ENCODE measurements at places on chromosomes 4 and X. TPM values are rescaled to one million over a fixed set of nuclear protein-coding genes. Genes with fewer than 3 reads are reported as not detected.

CTAG1A gene
- total RNA-seq, result not detected

LDB2 gene
- 16.2 TPM for total RNA-seq

IGSF1 gene
- 3.6 TPM for total RNA-seq

NOX1 gene
- total RNA-seq, result not detected

STOX2 gene
- total RNA-seq, result 9.4 TPM

SSX2B gene
- total RNA-seq, result not detected

WNK3 gene
- total RNA-seq, result 1.7 TPM

NIPAL1 gene
- total RNA-seq, result 1.3 TPM

GRCh38 chr4:11436084-11436483, 7.4 kb upstream of the HS3ST1 start:
- H3K4me3 ChIP-seq, result no peak overlapping the region
- H3K36me3 ChIP-seq, result no peaks in the 10 kb centered on the region
- H3K27ac ChIP-seq, result no peak overlapping the region

- H3K4me3 ChIP-seq, result no peak overlapping the region
- no peak overlapping the region for H3K27ac ChIP-seq
- no peaks in the 10 kb centered on the region for H3K27me3 ChIP-seq
- no peaks in the 10 kb centered on the region for H3K4me1 ChIP-seq
- no peak for DNase-seq
These were observed 665.1 kb downstream of the RAPGEF2 start for GRCh38 chr4:159768016-159768415.

DNA sequence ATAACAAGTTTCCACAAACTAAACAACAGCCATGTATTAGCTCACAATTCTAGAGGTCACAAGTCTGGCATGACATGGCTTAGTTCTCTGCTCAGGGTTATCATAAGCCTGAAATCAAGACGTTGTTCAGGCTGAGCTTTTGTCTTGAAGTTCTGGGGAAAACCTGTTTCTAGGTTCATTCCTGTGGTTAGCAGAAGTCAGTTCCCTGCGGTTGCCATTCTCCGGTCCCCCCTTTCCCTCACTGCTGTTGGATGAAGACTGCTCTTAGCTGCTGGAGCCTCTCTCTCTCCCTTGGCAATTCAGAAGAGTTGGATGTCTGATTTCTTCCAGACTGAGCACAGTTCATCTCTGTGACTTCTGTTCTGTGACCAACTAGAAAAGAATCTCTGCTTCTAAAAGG, 962.6 kb downstream of the PCDH7 start:
- H3K27ac ChIP-seq, result no peak overlapping the region
- H3K4me3 ChIP-seq, result no peak overlapping the region
- DNase-seq, result no peak
- H3K4me1 ChIP-seq, result no peaks in the 10 kb centered on the region
- H3K27me3 ChIP-seq, result no peaks in the 10 kb centered on the region
- H3K36me3 ChIP-seq, result no peaks in the 10 kb centered on the region

DNA sequence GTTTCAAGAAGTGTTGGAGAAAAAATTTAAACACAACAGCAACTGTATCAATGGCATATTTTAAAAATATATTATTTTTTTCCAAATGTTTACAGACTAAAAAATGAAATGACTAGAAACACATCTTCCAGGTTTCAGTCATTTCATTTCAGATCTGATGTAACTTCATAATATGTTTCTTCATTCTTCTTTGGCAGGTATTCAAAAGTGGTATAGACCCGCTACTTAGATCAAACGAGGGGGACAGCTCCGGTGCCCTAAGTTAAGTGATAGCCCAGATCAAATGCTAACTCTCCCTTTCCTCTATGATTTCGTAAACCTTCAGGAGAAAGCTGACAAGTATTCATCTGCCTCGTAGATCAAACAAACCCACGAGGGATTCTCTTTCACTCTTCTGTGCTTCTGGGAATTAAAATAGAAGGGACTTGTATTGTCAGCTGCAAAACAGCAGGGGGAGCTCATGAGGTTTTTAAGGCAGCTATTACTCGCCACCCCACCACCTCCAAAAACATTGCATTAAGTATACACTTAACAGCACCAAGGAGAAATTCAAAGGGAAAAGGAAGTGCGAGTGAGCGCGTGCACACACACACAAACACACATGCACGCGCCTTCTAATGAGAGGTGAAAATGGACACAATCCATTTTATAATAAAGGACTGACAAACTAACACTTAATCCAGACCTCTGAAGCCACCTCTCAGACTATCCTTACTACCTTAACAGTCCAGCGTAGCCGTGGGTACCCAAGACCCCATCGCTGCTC, 21.4 kb downstream of the HELT start:
- peaks cover 5% of the 10 kb centered on the region for H3K4me1 ChIP-seq
- no peaks in the 10 kb centered on the region for H3K36me3 ChIP-seq
- peak; percentile 90 for DNase-seq
- H3K27ac ChIP-seq, result no peak overlapping the region
- peak overlapping the region; percentile 2 for H3K4me3 ChIP-seq
- H3K27me3 ChIP-seq, result no peaks in the 10 kb centered on the region

DNA sequence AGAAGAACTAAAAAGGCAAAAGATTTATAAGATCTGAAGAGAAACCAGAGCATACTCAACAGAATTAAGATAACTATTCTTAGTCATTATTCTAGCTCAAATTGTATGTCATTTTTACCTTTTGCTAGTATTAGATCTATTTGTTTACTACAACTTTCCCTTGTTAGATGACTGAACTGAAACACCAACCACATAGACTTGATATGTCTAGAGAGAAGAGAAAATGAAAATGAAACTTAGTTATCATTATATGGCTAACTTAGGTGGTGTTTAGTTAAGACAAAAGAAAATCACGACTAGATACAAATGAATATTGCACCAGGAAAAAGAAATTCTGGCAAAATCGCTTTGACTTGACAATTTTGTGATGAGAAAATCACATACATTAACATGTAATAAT, 690.8 kb downstream of the PCDH18 start:
- H3K27me3 ChIP-seq, result no peaks in the 10 kb centered on the region
- DNase-seq, result no peak
- no peaks in the 10 kb centered on the region for H3K4me1 ChIP-seq

- no peaks in the 10 kb centered on the region for H3K4me1 ChIP-seq
- H3K4me3 ChIP-seq, result no peak overlapping the region
- H3K36me3 ChIP-seq, result no peaks in the 10 kb centered on the region
- no peak overlapping the region for H3K27ac ChIP-seq
These were observed 84.7 kb downstream of the OTC start for GRCh38 chrX:38437093-38437492.

DNA sequence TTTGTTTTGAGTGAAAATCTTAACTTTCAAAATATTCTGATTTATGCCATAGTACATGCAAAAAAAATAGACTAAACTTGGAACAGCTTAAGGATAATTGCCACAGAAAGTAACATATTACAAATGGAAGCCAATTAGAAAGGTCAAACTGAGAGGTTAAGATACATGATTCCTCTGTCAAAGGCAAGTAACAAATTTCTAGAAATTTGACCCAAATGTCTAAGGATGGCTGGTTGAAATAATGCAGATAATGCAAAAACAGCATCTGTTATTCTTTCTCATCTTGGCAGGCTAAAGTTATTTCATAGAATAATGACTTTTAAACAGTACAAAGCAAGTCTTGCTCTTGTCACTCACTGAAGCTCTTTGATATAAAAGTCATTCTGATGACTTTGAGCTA, 10.5 kb downstream of the FGF5 start:
- H3K27ac ChIP-seq, result no peak overlapping the region
- no peak for DNase-seq
- no peaks in the 10 kb centered on the region for H3K4me1 ChIP-seq
- H3K36me3 ChIP-seq, result no peaks in the 10 kb centered on the region
- H3K4me3 ChIP-seq, result no peak overlapping the region
- H3K27me3 ChIP-seq, result no peaks in the 10 kb centered on the region

GRCh38 chr4:3387943-3388361, 53.8 kb upstream of the HGFAC start:
- peak overlapping the region; percentile 45 for H3K4me3 ChIP-seq
- H3K36me3 ChIP-seq, result no peaks in the 10 kb centered on the region
- peak overlapping the region; percentile 77 for H3K27ac ChIP-seq

DNA sequence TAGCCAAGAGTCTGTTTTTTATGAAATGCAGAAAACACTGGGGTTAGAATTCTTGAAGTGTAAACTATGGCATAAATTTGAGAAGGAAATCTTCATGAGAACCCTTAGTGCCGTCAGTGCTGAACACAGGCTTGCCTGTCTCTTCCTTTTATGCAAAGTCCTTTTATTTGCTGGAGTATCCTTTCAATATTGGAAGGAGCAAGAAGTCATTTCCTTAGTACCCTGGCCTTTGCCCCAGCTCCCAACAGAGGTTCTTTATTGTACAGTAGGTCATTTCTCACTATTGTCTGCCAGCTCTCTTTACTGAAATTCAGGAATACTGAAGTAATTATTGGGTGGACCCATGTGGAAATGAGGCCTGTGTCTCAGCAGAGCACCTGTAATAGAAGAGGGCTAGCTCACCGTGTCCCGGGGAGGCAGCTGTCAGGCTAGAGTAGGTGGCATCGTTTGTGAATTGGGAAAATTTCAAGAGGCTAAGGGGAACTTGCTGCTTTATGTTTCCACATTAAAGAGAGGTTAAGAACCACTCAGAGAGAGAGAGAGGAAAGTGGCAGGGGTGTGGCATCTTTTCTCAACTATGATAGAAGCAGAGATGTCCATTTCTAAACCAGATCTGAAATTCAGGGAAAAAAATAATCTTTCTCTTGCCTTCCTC, 8.7 kb downstream of the FHDC1 start:
- no peak overlapping the region for H3K4me3 ChIP-seq
- no peaks in the 10 kb centered on the region for H3K27me3 ChIP-seq
- H3K27ac ChIP-seq, result no peak overlapping the region
- no peak for DNase-seq
- no peaks in the 10 kb centered on the region for H3K4me1 ChIP-seq
- H3K36me3 ChIP-seq, result no peaks in the 10 kb centered on the region

DNA sequence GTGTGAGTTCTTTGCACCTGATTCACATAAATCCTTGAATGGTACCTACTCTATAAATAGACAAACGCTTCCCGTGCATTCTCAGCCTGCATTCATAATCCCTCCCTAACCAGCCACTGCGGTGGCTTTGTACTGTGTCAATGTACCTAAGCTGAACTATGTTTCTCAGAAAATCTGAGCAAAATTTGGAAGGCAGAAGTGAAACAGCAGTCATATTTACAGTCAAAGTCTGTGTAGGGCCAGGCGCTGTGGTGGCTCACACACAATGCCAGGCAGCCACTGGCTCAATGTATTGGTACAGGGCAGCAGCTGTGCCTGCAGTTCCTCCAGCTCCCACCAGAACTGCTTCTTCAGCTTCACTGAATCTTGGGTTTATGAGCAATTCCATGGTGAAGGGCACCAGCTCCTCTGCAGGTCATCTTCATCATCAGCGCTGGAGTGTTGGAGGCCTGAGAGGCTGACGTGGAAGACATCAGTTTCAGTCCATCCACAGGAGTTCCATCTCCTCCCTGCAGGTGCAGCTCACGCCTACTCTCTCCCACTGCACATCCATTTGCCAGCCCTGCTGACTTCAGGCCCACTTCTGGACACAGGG, 32.3 kb upstream of the IRF2 start:
- H3K36me3 ChIP-seq, result no peaks in the 10 kb centered on the region
- H3K4me3 ChIP-seq, result no peak overlapping the region
- no peaks in the 10 kb centered on the region for H3K27me3 ChIP-seq

DNA sequence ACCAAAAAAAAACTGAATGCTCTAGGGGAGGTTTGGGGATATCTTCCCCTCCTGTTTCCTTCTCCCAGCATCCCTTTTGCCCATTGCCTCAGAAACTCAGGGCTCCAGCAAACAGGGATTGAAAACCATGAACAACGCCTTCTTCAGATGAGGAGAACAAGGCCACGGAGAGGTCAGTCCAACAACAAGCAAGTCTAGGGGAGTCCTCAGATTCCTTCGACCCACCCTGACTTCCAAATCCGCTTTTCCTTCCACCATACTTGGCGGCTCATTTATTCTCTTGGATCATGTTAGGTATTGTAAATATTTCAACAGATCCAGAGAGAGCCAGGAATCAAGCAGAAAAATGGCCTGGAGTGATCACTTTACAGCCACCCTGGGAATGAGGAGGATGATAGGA, 21.9 kb downstream of the REELD1 start:
- DNase-seq, result peak; percentile 86
- no peaks in the 10 kb centered on the region for H3K36me3 ChIP-seq
- no peaks in the 10 kb centered on the region for H3K27me3 ChIP-seq
- no peak overlapping the region for H3K27ac ChIP-seq

DNA sequence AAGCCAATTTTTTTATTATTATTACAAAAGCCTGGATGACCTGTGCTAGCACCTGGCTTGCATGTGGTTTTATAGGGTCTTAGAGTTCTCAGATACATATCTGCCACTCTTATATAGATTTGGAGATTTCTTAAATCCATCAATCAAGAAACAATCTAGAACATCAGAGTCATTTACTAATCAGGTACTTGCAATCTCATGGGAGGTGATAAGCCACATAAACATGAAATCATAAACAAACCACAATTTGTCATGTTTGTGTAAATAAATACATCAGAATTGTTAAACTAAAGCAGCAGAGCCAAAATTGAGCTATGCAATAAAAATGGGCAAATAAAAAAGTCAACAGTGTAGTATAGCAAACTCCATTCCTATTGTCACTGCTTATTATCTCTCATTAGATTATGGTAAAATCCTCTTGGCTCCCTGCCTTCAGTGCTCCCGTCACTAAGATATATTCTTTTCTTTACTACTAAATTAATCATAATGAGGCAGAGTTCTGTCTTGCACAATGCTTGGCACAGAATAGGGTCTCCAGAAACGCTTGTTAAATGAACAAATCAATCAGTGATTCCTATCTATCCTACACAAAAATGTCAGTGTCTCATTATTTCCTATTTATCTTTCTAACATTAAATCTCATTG, 108.7 kb upstream of the TTC29 start:
- no peaks in the 10 kb centered on the region for H3K27me3 ChIP-seq
- H3K36me3 ChIP-seq, result no peaks in the 10 kb centered on the region
- no peak overlapping the region for H3K4me3 ChIP-seq
- no peak overlapping the region for H3K27ac ChIP-seq

DNA sequence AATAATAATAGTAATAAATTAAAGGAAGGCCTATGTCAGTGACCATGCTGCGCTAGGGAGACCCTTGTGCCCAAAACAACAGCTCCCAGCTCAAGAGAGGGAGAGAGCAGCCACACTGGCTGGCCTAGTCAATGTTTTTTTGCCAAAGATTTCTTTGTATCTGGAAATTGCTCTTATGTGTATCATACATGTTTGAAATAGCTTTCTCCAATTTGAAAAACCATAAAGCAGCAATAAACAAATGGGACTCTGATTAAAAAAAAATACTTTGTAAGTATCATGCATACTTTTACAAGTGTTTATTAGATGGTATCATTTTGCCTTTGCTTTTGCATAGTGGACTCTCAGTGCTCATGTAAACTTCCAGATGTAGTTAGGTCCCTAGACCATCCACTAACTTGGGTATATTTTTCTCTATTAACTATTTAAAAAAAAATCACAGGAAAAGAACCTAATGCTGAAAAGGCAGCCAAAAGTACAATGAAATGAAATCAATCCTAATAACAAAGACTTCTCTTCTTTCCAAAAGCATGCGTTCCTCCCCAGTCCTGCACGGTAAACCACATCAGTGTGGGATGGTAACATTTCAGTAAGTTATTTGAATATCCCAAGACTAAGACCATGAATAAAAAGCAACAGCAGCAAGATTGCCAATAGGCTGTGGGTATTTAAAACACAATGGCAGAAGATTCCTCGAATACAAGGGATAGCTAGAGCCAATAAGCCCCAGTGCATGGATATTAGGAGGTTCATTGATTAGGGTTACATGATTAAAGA, 117.6 kb downstream of the PALLD start:
- no peak for DNase-seq
- no peaks in the 10 kb centered on the region for H3K27me3 ChIP-seq
- peaks cover 26% of the 10 kb centered on the region for H3K4me1 ChIP-seq
- no peaks in the 10 kb centered on the region for H3K36me3 ChIP-seq
- H3K27ac ChIP-seq, result no peak overlapping the region

- DNase-seq, result no peak
- H3K4me3 ChIP-seq, result no peak overlapping the region
- H3K27me3 ChIP-seq, result no peaks in the 10 kb centered on the region
- H3K27ac ChIP-seq, result no peak overlapping the region
- peaks cover 10% of the 10 kb centered on the region for H3K4me1 ChIP-seq
These were observed 399.9 kb downstream of the RAB28 start for GRCh38 chr4:13084210-13084609.
